H1 (cell line): ENCODE measurements at places on chromosomes 6 and 20.

DNA sequence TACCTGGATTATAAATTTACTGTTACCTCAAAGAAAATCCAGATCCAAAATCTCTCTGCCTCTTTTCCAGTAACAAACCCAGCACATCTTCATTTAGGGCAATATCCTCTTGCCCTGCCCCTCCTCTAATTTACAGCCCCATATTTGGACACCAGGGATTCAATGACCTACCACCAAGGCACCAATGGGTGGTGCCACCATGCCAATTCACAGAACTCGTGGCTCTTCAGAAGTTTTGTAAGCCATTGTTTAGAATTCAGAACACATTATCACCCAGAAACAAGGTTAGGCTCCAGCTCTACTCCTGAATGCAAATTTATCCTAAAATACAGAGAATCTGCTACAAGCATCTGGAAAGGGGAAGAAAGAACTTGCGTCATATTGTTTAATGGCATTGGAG, 67.8 kb upstream of the SASH1 start:
- no peak for DNase-seq

DNA sequence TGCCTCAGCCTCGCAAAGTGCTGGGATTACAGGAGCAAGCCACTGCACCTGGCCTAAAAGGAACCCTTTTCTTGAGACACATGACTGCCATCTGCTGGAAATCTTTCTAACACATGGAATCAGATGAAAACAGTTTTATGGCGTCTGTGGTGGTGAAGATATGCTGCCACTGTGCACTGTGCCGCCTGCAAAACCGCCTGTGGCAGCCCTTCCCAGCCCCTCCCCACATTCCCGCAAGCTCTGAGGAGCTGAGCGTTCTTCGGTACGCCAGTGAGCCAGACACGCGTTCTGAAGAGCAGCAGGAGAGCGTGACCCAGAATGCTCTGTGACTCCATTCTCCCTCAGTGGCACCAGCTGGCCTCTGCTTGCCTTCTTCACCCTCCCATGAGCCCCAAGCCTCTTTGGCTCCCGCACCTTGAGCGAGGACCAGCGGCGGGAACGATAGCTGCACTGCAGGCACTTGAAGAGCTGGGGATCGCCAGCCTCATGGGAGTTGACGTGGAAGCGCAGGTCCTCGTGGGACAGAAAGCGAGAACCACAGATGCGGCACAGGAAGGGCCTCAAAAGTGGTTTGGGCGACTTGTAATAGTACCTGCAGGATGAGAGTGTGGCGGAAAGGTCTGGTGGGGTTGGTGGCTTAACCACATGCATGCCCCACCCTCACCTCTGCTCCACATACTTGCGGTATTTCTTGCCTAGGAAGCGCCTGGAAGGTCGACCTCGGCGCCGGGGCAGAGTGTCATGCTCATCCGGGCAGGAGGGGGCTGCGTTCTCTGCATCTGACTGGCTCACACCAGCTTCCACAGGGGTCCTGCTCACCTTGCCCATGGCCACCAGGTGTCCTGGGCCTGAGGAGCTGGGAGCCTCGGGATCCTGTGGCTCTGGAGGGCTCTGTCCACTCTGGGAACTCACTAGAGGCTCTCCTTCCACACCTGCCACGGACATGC, 8.7 kb downstream of the ZNF335 start:
- no peak for DNase-seq

DNA sequence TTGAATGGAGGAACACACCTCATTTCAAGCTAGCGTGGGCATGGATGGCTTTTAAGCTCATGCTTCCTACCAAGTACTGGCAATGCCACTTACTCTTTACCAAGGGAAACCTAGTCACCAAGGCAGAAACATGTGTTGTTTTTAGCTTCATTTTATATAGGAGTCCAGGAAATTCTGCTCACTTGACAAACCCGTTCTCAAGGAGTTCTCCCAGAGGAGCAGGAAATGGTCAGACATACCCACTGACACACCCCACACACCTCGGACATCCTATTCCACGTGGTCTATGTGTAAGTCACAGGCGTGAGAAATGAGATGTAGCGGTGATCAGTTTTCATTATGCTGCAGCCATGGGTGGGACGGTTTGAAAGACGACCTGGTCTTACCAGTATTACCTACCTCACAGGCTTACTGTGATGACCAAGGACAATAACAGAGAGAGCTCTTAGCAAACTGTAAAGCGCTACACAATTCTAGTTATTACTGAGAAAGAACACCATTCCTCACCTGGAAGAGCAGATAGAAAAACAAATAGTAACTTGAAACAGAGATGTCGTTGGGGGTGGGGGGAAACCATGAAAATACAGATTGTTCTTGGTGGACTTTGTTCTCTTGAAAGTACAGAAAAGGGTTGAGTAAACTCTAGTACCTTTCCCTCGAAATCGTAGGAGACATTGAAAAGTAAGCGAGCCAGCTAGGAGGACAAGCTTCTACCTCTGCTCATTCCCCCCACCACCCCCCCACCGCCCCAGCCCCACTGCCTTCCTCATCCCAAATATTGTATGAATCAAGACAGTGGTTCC, 1.7 kb downstream of the CNKSR3 start:
- no peak for DNase-seq

DNA sequence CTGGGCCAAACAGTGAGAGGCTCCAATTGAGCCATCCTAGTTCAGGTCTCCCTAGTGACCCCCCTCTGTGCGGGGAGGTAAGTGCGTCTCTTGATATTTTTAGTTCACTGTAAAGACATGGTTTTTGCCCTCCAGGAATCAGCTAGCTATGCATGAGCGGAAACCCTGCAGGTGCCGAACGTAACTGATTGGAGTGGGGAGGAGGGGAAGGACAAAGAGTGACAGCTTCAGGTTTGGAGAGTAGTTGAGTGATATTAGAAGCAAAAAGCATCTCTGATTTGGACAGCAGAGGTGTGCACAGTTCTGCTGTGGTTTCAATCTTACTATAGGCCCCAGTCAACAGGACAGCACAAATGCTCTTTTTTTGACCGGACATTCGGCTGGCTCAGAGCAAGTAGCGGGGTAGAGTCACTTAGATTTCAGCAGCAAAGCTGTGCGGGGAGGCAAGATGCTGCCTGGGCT, 31.8 kb downstream of the TBC1D7 start:
- no peak for DNase-seq

- DNase-seq, result no peak
Observed at GRCh38 chr6:108694816-108695215, 134.1 kb downstream of the FOXO3 start.

DNA sequence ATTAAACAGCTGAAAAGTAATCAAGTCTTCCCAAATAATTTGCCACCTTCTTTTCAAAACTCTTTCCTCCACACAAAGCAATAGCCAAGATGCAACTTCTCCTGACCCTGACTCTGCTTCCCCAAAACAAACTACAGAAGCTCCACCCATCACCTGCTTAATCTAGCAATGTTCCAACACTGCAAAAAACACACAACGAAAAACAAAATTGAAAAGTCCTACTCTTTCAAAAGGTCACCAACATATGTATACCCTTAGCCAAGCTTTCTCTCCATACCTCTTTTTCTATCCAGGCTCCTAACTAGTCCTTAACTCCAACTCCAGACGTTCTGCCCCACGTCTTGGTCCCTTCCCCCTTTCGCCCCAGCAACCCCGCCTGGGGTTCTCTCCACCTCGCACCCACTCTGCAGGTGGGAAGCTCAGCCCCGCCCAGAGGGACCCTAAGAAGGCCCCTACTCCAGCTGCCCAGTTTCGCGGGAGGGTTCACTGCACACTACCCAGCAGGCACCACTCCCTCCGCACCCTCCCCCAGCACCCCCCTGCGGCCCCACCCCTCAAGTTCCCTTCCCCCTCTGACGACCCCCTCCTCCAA, 717 bp downstream of the CSNK2A1 start:
- DNase-seq, result no peak

- DNase-seq, result peak; percentile 87
Observed at GRCh38 chr6:30730601-30731435, 10.7 kb downstream of the TUBB start.

GRCh38 chr6:138272533-138273315, 54.4 kb upstream of the PBOV1 start:
- no peak for DNase-seq

- DNase-seq, result no peak
Observed at GRCh38 chr6:11586117-11586516, 48.6 kb downstream of the TMEM170B start.

DNA sequence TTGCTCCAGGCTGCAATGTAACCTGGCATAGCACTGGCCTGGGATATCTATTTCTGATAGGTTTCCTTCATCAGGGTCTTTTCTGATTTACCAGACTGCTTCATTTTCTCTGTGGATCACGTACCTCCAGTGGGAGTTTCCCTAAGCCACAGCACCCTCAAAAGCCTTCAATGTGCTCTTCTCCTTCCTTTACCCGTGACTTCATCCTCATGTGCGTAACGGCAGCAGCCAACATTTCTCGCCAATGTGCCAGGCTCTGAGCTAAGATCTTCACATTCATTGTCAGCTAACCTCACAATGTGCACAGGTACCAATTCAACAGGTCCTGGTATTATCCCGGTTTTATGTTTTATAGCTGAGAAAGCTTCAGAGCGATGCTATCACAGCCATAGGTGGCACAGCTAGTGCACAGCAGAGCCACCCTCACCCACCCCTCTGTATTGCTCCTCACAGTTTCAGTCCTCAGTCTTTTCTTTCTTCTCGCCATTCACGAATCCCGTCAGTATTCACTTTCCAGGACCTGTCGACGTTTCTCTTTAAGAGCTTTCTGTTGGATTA, 58.2 kb downstream of the TNFAIP3 start:
- DNase-seq, result no peak

GRCh38 chr6:74942130-74942529, 263.7 kb downstream of the COL12A1 start:
- DNase-seq, result no peak

GRCh38 chr20:40746251-40746650, 57.2 kb upstream of the MAFB start:
- DNase-seq, result no peak

DNA sequence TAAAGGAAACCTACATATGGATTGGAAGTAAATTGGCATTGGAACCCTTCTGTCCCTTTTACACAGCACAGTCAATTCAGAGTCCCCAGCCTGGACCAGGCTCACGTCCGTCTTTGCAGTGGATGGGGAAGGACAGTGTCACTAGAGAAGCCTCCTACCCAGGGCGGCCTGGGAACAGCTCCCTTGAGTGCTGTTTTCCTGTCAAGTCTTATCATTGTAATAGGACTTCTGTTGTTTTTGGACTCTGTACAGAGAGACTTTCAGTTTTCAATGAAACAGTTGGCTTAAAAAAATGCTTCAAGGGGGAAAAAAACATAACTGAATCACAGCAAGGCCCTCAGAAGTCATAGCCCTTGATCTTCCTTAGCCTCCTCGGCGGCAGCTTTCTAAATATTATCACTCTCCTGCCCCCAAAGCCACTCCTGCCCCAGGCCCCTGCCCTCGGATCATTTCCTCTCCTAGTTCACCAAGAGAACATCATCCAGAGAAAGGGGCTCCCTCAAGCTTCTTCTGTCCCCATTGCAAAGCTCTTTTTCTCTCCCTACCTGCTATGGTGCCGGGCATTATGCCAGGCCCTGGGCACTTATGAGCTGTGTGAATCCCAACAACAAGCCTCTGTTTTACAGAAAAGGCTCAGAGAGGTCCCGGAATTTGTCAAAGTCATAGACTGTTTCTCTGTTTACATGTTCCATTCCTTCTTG, 37.8 kb upstream of the CNKSR3 start:
- DNase-seq, result no peak

DNA sequence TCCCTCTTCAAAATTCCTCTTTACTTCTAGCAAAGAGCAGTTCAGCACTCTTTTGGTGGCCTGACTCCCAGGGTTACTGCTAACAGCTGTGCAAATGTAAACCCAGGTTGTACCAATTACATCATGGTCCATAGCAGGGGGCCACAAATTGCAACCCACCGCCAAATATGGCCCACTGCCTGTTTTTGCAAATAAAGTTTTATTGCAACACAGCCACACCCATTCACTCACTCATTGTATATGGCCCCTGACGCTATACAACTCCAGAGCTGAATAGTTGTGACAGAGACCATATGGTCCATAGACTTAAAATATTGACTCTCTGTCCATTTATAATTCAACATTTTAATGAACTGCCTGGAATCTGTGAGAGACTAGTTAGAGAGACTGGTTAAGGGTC, 233.4 kb downstream of the NFATC2 start:
- DNase-seq, result no peak

DNA sequence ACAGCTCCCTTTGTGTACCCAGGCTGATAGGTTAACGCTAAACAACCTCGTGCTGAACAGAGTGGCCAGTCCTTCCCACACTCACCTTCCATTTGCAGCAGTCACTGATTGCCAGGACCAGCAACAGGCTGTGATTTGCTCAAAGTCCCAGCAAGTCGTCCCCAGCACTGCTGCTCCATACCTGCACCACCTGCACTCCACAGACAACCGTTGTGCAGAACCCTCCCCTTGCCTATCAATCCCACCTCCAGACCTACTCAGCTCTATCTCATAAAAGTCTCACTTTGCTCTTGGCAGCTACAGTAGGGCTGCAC, 43.1 kb upstream of the SCML4 start:
- peak; percentile 61 for DNase-seq

DNA sequence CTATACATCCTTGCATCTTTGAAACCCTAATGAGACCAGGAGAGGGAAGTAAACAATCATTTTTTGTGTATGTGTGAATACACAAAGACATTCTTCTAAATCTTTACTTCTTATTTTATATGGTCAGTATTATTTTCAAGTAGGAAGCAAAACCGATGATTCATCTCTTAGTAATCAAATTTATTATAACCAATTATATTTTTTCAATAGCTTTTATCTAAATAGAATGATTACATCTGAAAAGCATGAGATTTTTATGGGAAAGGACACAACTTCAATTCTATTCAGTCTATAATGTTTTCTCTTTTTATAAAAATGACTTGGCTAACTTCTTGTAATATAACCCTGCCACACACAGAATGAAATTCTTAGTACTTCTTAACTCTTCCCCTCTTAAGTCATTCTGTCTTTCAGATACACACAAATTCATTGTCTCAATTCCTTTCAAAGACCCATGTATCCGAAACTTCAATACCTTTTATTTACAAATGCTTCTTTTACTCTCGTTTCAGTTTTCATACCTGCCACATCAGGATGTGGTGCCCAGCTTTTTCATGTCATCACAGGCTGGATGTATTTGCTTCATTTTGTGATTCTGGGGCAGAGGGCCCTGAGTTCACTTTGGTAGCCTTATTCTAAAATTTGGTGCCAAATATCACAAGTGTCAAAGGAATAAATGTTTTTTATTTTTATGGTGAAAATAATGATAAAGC, 227.0 kb downstream of the PHF3 start:
- DNase-seq, result no peak

- no peak for DNase-seq
Observed at GRCh38 chr20:44603327-44603726, 20.9 kb downstream of the PKIG start.
